MM.1S (cell line): ENCODE measurements at places on chromosomes 16 and 17.

DNA sequence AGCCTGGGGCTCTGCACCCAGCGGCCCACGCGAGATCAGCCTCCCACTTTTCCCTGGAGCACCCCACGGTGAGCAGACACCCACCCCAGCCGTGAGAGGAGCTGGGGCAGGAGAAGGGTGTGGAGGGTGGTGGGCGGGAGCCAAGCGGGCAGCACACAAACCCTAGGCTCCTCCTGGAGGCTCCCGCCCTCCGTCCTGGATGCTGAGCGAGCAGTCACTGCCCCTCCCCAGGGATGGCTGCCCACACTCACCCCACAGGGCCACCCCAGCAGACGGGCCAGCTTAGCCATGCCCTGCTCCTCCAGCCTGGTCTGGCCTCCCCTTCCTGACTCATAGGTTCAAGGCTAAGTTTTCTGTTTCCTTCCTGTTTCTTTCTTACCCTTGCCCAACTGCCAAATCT is 15.7 kb upstream of the ABCC3 start:
- no peak for DNase-seq

DNA sequence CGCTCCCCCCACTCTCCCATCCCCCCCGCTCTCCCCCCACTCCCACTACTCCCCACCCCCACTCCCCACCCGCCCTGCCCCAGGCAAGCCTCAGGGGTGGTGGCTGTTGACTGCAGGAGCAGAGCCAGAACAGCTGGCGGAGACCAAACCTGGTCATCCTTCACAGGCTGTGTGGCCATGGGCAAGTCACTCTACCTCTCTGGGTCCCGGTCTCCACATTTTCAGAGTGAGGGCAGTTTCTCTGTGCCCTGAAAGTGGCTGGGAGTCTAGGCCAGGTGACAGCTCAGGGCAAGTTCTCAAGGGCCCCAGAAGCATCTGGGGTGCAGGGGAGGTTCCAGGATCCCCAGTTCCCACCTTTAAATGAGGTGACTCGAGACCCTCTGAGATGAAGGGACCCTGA is 15.1 kb upstream of the BAHCC1 start:
- no peak for DNase-seq

GRCh38 chr16:47503936-47504335 is 42.8 kb downstream of the PHKB start:
- DNase-seq: no peak

GRCh38 chr17:66552371-66552770 is 250.0 kb downstream of the PRKCA start:
- no peak for DNase-seq

DNA sequence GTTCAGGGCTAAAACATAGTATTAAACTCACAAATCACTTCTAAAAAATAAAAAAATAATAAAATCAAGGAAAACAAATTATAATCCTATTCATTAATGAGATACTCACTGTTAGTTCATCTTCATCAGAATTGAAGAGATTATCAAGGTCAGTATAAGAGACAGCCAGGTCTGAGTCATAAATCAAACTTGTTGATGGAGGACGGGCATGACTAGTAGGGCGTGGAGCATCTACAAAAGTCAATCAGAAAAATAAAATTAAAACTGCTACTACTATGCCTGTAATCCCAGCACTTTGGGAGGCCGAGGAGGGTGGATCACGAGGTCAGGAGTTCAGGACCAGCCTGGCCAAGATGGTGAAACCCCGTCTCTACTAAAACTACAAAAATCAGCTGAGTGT is 59.1 kb upstream of the INTS2 start:
- no peak for DNase-seq

GRCh38 chr16:52757746-52758472 is 211.0 kb upstream of the TOX3 start:
- DNase-seq: no peak

GRCh38 chr17:13323990-13324389 is 277.7 kb downstream of the HS3ST3A1 start:
- no peak for DNase-seq

- no peak for DNase-seq
These were observed 46.9 kb upstream of the SIAH1 start for GRCh38 chr16:48432136-48432535.

GRCh38 chr16:21986692-21987246 is 14.1 kb downstream of the PDZD9 start:
- no peak for DNase-seq
